Esophagus muscularis mucosa (tissue), 4 donors: ENCODE measurements at places on chromosomes 4 and X. TPM values are rescaled to one million over a fixed set of nuclear protein-coding genes. Genes with fewer than 3 reads are reported as not detected.

PCDH10 gene
- 0.66 TPM for total RNA-seq

GRCh38 chr4:187270154-187270553 lies 546.5 kb upstream of the FAT1 start:
- no peaks in the 10 kb centered on the region for H3K36me3 ChIP-seq
- DNase-seq, result no peak
- no peaks in the 10 kb centered on the region for H3K27me3 ChIP-seq
- H3K4me1 ChIP-seq, result no peaks in the 10 kb centered on the region

MAGED4 gene
- 9.1 TPM for total RNA-seq

- no peak overlapping the region for H3K27ac ChIP-seq
- no peaks in the 10 kb centered on the region for H3K36me3 ChIP-seq
- H3K4me1 ChIP-seq, result peaks cover 28% of the 10 kb centered on the region
- DNase-seq, result no peak
- H3K4me3 ChIP-seq, result no peak overlapping the region
These were observed 79.4 kb downstream of the LUZP4 start for GRCh38 chrX:115368876-115369275.

- no peaks in the 10 kb centered on the region for H3K4me1 ChIP-seq
- no peak for DNase-seq
- H3K4me3 ChIP-seq, result no peak overlapping the region
- no peaks in the 10 kb centered on the region for H3K36me3 ChIP-seq
- no peak overlapping the region for H3K27ac ChIP-seq
- H3K27me3 ChIP-seq, result no peaks in the 10 kb centered on the region
These were observed 214.2 kb downstream of the RBMX2 start for GRCh38 chrX:130615941-130616340.

DNA sequence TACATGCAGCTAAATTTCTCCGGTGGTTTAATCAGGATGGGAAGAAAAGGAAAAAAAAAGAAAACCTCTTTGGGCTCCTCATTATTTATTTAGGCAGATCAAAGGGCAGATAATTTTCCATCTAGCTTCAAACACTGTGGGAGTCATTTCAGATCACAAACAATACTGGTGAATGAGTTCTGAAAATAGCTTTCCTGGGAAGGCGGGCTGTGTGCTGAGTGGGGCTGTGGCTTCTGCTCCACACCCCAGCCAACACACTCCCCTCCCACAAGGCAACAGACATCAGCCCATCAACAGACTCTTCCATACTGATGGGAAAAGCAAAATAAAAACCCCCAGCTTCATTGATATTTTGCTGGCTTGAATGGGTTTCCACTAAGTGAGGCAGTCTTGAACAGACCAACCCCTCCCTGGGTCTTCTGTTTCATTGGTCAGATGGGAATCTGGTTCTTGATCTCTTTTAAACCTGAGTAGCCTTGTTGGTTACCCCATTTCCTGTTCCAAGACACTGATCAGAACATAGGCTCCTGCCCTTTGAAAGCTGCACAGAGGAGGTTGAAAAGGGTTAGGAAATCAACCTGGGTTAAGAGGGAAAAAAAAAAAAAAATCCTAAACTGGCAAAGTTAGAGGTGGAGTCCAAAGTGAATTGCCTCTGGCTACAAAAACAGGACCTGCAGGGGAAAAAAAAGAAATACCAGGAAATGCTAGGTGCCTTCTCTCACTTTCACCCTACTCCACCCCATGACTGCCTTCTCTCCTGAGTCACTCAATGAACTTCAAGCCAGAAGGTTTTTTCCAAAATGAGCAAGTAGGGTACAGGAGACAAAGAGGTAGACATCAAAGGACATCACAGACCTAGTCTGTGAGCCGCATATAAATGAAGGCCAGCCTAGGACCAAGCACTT lies 20.0 kb downstream of the AMOT start:
- no peak for DNase-seq
- H3K4me3 ChIP-seq, result no peak overlapping the region
- no peak overlapping the region for H3K27ac ChIP-seq
- H3K4me1 ChIP-seq, result peaks cover 28% of the 10 kb centered on the region

AGA gene
- total RNA-seq, result 17.4 TPM

GRCh38 chr4:101068115-101068514 lies 279.2 kb downstream of the PPP3CA start:
- DNase-seq, result no peak
- no peaks in the 10 kb centered on the region for H3K36me3 ChIP-seq
- no peaks in the 10 kb centered on the region for H3K27me3 ChIP-seq
- H3K4me1 ChIP-seq, result no peaks in the 10 kb centered on the region
- H3K4me3 ChIP-seq, result no peak overlapping the region

DNA sequence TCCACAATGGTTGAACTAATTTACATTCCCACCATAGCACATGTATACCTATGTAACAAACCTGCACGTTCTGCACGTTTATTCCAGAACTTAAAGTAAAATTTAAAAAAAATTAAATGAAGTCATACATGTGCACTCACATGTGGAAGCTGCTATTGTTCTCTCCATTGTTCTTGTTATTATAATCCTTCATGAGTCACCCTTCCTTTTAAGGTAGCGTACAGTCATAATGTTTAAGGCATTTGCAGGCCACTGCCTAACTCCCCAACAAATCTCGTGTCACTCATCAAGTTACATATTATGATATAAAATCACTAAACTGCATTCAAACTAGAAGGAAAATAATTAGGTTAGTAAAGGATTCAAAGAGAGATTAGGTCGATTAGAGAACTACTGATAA lies 63.6 kb downstream of the SLC7A11 start:
- H3K36me3 ChIP-seq, result no peaks in the 10 kb centered on the region
- H3K4me3 ChIP-seq, result no peak overlapping the region
- H3K4me1 ChIP-seq, result peaks cover 34% of the 10 kb centered on the region
- no peaks in the 10 kb centered on the region for H3K27me3 ChIP-seq

- H3K27me3 ChIP-seq, result no peaks in the 10 kb centered on the region
- no peak overlapping the region for H3K27ac ChIP-seq
- no peak overlapping the region for H3K4me3 ChIP-seq
- H3K36me3 ChIP-seq, result no peaks in the 10 kb centered on the region
- H3K4me1 ChIP-seq, result no peaks in the 10 kb centered on the region
- no peak for DNase-seq
These were observed 237.8 kb downstream of the EVC2 start for GRCh38 chr4:5470318-5471198.

- DNase-seq, result no peak
- no peak overlapping the region for H3K27ac ChIP-seq
- H3K4me1 ChIP-seq, result no peaks in the 10 kb centered on the region
- H3K27me3 ChIP-seq, result no peaks in the 10 kb centered on the region
- no peaks in the 10 kb centered on the region for H3K36me3 ChIP-seq
These were observed 55.5 kb downstream of the VCX3B start for GRCh38 chrX:8520178-8520577.

GRCh38 chr4:5746829-5747737 lies 36.1 kb downstream of the EVC start:
- H3K4me3 ChIP-seq, result no peak overlapping the region
- H3K27me3 ChIP-seq, result no peaks in the 10 kb centered on the region
- no peak overlapping the region for H3K27ac ChIP-seq
- H3K36me3 ChIP-seq, result peaks cover 91% of the 10 kb centered on the region
- H3K4me1 ChIP-seq, result peaks cover 11% of the 10 kb centered on the region
- no peak for DNase-seq

- H3K36me3 ChIP-seq, result peaks cover 8% of the 10 kb centered on the region
- H3K27ac ChIP-seq, result no peak overlapping the region
- H3K27me3 ChIP-seq, result no peaks in the 10 kb centered on the region
These were observed 39.3 kb upstream of the FHDC1 start for GRCh38 chr4:152896811-152897210.

- DNase-seq, result no peak
- H3K27ac ChIP-seq, result no peak overlapping the region
- no peaks in the 10 kb centered on the region for H3K4me1 ChIP-seq
- no peaks in the 10 kb centered on the region for H3K36me3 ChIP-seq
These were observed 15.8 kb upstream of the IGFBP7 start for GRCh38 chr4:57125996-57126395.

GRCh38 chr4:114782415-114783214 lies 184.0 kb downstream of the UGT8 start:
- H3K4me3 ChIP-seq, result no peak overlapping the region
- no peak for DNase-seq
- H3K27me3 ChIP-seq, result no peaks in the 10 kb centered on the region
- H3K4me1 ChIP-seq, result no peaks in the 10 kb centered on the region
- no peaks in the 10 kb centered on the region for H3K36me3 ChIP-seq

ASMT gene
- total RNA-seq, result not detected

- DNase-seq, result no peak
- no peaks in the 10 kb centered on the region for H3K27me3 ChIP-seq
- peaks cover 4% of the 10 kb centered on the region for H3K4me1 ChIP-seq
- H3K27ac ChIP-seq, result no peak overlapping the region
- H3K4me3 ChIP-seq, result no peak overlapping the region
These were observed 148.1 kb downstream of the PPARGC1A start for GRCh38 chr4:23741681-23742191.

GRCh38 chrX:150761819-150762216 lies 68.6 kb downstream of the MTMR1 start:
- peaks cover 29% of the 10 kb centered on the region for H3K36me3 ChIP-seq
- no peak overlapping the region for H3K27ac ChIP-seq
- peaks cover 5% of the 10 kb centered on the region for H3K4me1 ChIP-seq
- no peak overlapping the region for H3K4me3 ChIP-seq
- DNase-seq, result no peak

CXCL5 gene
- not detected for total RNA-seq

TAF7L gene
- total RNA-seq, result not detected

RENBP gene
- 8.2 TPM for total RNA-seq

- DNase-seq, result no peak
- H3K4me1 ChIP-seq, result peaks cover 7% of the 10 kb centered on the region
- no peak overlapping the region for H3K27ac ChIP-seq
- no peaks in the 10 kb centered on the region for H3K27me3 ChIP-seq
These were observed 174.2 kb upstream of the JADE1 start for GRCh38 chr4:128635141-128635954.

ABLIM2 gene
- 28.5 TPM for total RNA-seq

GRCh38 chrX:13691841-13692371 lies 3.0 kb downstream of the RAB9A start:
- no peaks in the 10 kb centered on the region for H3K36me3 ChIP-seq
- H3K27ac ChIP-seq, result no peak overlapping the region
- no peaks in the 10 kb centered on the region for H3K27me3 ChIP-seq
- H3K4me3 ChIP-seq, result no peak overlapping the region
- peaks cover 59% of the 10 kb centered on the region for H3K4me1 ChIP-seq
- DNase-seq, result no peak

DNA sequence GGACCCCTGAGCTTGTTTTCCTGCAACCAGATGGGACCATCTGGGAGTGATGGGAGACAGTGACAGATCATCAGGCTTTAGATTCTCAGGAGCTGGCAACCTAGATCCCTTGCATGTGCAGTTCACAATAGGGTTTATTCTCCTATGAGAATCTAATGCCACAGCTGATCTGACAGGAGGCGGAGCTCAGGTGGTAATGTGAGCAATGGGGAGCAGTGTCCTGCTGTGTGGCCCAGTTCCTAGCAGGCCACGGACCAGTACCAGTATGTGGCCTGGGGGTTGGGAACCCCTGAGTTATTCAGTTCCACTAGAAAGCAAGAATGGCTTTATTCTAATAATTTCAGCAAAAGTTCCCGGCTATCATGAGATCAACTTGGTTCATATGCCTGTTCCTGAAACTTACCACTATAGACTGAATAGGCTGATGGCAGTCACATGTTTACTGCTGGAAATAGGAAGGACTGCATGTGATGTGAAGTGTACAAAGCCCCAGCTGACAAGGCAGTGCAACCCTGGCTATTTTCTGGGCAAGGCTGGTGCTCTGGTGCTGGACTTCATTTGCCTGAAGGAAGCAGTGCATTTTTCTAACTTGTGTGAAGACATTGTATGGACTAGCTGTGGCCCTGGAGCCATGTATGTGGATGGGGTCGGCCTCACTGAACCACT lies 107.2 kb downstream of the SPRY1 start:
- H3K27me3 ChIP-seq, result no peaks in the 10 kb centered on the region
- no peak overlapping the region for H3K27ac ChIP-seq
- H3K4me3 ChIP-seq, result no peak overlapping the region
- DNase-seq, result no peak
- no peaks in the 10 kb centered on the region for H3K36me3 ChIP-seq
- peaks cover 13% of the 10 kb centered on the region for H3K4me1 ChIP-seq
